Stimulated activated CD4-positive, alpha-beta T cell treated with anti-CD3 and anti-CD28 coated beads, Interleukin-1b, Interleukin-23, amount 100 ng/mL, for 1 hour (primary cell): ENCODE measurements at places on chromosomes 16 and 17.
A peak's percentile ranks its signal among the peaks of the same experiment; 100 is the strongest.

GRCh38 chr16:19027416-19027815, 40.0 kb upstream of the COQ7 start:
- no peak for DNase-seq

- DNase-seq, result peak; percentile 12
These were observed 322.0 kb downstream of the MAF start for GRCh38 chr16:79278506-79278905.

- DNase-seq, result no peak
These were observed 171.0 kb downstream of the CCDC182 start for GRCh38 chr17:57574040-57574513.

DNA sequence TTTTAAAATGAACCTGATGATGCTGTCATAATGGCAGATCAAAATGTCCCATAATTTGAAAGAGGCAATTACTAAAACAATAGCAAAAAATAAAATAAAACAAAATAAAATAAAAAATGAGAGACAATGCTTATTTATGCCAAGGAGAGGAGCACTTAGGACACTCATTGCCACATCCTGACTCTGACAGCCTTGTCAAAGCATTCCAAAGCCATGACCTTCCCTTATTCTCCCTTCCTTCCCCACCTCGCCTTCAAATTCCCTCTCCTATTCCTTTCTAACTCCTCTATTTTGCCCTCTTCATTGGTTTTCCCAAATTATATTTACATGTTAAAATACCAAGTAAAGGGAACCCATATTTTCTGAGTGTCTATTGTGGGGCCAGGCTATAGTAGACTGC, 220.0 kb downstream of the CDH13 start:
- no peak for DNase-seq

GRCh38 chr17:66965801-66966262, 1.3 kb downstream of the CACNG4 start:
- DNase-seq, result no peak

DNA sequence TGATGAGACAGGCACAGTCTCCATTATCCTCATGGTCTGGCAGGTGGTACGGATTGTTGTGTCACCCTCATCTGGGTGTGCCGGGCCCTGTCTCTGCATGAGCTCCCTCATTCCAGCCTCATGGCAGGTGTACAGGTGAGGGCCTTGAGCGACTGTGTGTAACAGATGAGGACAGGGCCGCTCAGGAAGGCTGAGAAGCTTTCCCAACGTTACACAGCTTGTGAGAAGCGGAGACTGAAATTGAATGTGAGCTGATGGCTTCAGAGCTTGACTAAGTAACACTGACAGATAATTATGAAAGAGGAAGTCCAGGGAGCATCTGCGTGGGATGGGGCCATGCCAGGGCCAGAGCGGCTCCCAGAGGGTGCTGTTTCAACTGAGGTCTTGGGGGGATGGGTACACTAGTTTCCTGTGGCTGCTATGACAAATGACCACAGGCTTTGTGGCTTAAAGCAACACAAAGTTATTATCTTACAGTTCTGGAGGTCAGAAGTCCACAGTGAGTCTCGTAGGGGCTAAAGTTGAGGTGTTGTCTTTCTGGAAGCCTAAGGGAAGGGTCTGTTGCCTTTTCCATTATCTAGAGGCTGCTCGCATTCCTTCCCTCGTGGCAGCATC, 36.7 kb downstream of the CMIP start:
- DNase-seq, result no peak

DNA sequence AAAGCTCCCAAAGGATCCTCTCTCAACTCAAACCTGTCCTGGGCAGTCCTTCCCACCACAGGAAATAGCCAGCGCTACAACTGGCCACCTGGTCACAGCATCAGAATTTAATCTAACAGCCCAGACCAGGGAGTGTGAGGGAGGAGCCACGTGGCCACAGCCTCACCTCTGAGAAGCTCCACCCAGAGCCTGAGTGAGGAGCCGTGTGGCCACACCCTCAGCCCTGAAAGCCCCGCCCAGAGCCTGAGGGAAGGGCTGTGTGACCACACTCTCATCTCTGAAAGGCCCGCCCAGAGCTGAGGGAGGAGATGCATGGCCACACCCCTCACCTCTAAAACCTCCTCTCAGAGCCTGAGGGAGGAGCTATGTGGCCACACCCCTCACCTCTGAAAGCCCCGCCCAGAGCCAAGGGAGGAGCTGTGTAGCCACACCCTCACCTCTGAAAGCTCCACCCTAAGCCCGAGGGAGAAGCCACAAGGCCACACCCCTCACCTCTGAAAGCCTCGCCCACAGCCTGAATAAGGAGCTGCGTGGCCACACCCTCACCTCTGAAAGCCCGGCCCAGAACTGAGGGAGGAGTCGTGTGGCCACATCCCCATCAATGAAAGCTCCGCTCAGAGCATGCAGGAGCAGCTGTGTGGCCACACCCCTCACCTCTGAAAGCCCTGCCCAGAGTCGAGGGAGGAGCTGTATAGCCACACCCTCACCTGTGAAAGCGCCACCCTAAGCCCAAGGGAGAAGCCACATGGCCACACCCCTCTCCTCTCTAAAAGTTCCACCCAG, 28.6 kb downstream of the SLC38A8 start:
- DNase-seq, result no peak

DNA sequence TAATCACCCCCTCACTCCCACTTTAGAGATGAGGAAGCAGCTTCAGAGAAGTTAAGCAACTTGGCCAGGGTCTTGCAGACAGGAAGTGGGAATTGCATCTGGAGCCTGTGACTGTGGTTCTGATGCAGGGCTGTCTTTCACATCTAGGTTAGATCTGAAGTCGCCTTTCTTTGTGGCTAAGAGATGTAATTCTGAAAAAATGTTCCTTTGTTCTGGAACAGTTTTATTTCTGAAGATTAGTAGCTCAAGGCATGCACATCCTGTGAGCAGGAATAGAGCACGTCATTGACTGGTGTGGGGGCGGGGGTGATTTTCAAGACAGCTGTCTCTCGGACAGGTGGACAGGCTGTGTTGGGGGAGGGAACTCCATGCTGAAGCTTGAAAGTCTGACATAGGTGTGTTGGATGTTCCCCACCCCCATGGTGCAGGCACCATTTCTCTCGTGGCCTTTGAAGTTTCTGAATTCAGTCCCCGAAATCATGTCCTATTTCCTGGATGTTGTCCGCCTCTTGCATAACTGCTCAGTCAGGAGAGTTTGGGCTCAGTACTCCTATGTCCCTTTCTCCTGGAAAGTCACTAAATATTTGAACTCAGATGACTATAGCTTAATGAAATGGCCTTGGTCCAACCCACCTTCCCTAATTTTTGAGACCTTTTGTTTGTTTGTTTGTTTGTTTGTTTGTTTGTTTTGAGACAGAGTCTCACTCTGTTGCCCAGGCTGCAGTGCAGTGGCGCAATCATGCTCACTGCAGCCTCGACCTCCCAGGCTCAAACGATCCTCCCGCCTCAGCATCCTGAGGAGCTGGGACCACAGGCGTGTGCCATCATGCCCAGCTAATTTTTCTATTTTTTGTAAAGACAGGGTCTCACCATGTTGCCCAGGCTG, 21.0 kb upstream of the HERPUD1 start:
- no peak for DNase-seq
